ENCODE measurements at places on chromosomes 16 and 17.
A peak's percentile ranks its signal among the peaks of the same experiment; 100 is the strongest.

GRCh38 chr16:49890876-49891275 lies 35.0 kb upstream of the ZNF423 start:
- no peak for DNase-seq

DNA sequence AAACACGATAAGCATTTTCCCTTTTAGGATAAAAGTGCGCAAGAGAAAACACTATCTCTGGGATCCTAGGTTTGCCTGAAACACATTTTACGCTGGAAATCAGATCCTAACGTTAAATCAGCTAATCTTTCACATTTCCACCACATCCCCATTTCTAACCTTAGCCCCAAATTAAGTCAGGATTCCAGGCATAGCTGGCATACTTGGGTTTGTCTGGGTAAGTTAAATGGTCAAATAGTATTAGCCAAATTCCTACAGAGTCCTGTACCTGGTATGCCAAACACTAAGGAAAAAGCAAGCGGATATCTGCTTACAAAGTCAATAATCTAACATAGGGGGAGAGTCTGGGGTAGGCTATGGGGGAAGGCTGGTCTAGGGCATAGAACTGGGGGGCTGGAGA lies 557.4 kb upstream of the ZFHX3 start:
- no peak for DNase-seq

DNA sequence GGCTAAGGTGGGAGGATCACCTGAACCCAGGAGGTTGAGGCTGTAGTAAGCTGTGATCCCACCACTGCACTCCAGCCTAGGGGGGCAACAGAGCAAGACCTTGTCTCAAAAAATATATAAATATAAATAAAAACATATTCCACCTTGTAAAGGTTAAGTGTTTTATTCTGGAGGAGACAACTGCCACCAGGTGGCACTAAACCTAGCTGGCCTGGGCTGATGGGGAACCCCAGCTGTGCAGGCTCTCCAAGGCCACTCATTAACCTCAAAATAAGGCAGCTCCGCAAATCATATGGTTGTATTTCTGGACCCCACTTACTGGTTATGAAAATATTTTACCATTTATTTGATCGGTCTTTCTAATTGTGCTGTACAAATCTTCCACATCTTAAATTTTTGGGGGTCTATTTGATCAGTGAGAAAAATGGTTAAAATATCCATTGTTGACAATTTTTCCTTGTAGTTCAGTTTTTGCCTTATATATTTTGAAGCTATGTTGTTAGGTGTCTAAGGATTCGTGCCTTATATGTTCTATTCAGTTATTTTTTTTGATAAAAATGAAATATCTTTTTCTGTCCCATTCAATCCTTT lies 8.5 kb upstream of the ICAM2 start:
- peak; percentile 60 for DNase-seq

- DNase-seq, result peak; percentile 26
These were observed 1.7 kb upstream of the ZNF423 start for GRCh38 chr16:49857423-49858181.

DNA sequence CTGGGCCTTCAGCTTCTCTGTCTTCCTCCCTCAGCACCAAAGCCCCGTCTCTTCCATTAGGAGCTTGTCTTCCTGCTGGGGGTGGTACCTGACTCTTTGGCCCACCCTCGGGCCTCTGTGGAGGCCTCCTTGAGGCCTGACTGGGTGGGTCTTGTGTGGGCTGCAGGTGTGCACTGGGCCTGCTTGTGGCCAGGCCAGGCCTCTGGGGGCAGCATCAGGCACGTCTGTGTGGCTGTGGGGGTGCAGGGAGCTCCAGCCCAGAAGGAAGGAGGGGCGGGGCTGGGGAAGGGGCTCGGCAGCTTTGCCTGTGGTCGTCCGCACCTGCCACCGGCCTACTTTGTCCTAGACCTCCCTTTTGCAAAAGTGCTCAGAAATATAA lies 7.0 kb downstream of the PIGQ start:
- DNase-seq, result no peak

DNA sequence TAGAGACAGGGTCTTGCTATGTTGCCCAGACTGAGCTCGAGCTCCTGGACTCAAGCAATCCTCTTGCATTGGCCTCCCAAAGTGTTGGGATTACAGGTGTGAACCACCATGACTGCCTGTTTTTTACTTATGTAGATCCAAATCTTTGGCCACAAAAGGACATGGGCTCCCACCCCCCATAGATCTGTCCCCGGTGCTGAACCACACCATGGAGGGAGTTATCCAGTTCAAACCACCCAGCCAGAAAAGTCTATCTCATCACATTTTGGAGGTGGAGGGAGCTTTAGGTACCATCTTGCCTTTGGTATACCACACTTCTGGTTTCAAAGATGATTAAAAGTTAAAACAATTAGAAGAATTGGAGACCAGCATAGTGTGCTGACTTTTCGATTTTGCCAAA lies 26.2 kb downstream of the SHISA9 start:
- no peak for DNase-seq

DNA sequence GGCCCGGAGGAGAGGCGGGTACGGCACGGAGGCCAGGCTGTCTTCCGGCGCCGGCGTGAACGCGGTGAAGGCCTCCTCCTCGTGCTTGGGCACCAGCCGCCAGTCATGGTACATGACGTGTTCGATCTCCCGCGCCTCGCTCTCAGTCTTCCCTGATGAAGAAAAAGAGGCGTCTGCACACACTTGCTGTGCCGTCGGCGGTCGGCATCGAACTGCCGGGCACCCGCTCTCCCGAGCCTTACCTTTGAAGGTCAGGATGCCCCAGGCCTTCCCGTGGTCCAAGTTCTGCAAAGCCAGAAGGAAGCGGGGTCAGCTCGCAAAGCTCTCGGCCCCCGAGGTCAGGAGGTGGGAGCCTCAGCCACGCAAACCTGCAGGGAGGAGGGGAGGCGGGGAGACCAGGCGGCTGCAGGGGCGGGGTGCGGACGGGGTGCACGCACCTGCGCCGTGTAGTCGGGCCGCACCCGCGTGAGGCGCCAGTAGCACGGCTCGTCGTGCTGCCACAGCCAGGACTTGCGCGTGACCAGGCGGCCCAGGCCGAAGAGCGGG lies at the start of gene EME2:
Gene EME2, plus strand, starts transcription at position 449 of the 546 bp plus-strand sequence. CDS start 418 bp downstream, outside the sequence.
- DNase-seq, result peak; percentile 41

DNA sequence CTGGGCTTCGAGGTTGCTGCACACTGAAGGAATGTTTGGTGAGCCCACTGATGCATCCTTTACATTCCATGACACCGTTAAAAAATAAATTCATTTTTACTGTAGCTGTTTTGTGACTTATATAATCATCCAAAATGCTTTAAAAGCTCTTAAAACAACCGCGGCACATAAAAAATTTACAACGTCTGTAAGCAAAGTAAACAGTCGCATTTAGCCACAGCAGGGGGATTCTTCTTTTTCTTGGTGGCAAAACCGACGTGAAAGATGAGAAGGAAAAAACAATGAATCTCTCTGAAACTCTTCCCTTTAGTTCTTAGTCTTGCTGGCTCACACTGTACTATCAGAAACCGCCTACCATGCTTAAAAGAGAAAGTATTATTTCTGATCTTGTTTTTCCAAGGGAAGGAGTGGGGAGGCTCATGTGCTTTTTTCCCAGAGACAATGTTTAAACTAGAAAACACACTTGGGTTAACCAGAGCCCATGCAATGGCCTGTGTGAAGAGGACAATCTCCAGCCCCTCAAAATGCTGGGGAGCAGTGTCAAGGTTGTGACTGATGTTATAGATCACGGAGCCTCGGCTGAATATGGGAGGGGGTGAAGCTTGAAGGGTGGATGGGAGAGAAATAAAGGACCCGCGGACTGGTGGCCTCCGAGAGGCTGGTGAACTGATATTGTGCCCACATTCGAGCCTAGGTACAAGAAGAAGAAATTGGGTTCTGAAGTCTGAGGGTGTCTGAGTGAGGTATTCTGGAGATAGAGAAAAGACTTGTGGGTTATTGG lies 91.1 kb downstream of the IRF8 start:
- no peak for DNase-seq

- DNase-seq, result no peak
These were observed 40.0 kb downstream of the SOCS1 start for GRCh38 chr16:11215935-11216556.

GRCh38 chr16:56812884-56813283 lies 52.1 kb upstream of the SLC12A3 start:
- DNase-seq, result no peak

GRCh38 chr17:65561452-65562205 lies at the start of gene AXIN2:
Gene AXIN2 (minus strand): TSS chr17:65561648. CDS start chr17:65558620, 3,028 bp downstream.
- peak; percentile 80 for DNase-seq

DNA sequence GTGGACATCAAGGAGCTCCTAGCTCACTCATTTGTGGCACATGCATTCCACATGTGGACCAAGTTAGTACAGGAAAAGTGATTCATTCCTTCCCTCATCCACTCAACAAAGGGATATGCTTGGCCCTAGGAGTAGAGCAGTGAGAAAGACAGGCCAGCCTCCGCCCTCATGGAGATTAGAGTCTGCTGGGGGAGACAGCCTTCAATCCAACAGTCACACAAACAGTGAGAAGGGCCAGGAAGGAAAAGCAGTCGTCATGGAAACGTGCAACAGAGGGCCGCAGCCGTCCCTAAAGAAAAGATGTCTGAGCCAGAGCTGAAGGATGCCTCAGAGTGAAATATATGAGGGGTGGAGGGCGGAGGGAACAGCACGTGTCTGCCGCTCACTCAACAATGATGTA lies 109.9 kb downstream of the VPS53 start:
- no peak for DNase-seq

GRCh38 chr16:80656711-80657150 lies 115.9 kb downstream of the DYNLRB2 start:
- peak; percentile 15 for DNase-seq

DNA sequence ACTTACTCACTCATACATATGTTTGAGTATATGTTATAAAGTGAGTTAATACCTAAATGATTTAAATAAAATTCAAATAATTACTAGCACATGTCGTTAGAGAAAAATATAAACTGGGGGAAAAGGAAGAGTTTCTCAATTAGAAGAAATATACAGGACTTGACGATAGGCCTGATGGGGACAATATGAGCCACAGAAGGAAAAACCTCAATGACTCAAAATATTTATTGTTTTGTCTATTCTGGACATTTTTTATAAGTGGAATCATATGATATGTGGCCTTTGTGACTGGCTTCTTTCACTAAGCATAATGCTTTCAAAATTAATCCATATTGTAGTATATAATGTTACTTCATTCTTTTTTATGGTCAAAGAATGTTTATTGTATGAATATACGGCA lies 339.2 kb upstream of the PMFBP1 start:
- DNase-seq, result no peak

DNA sequence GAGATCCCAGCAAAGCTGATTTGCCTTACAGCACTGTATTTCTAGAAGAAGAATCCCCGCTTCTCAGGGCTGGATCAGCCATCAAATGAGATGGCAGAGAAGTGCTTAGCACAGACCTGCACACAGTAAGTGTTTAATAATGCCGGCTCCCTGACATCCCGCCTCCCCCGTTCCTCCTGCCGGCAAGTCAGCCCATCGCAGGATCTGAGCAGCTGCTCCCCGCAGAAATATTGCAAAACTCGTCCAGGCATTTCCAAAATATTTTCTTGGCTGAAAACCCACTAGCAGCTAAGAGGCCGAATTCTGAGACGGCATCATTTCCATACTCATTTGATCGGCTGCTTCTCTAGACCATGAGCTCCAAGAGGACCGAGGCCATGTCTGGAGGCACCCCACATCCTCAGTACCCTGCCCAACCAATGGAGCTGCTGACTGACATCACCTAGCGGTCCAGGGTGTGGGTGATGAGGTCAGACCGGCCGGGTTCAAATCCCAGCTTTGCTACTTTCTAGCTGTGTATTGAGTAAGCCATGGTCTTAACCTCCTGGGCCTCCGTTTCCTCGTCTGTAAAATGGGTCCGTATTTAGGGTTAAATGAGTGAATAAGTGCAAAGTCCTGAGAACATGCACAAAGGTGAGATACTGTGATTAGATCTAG lies 251.5 kb downstream of the KATNIP start:
- DNase-seq, result no peak

- DNase-seq, result no peak
These were observed 1.4 kb downstream of the TLCD1 start for GRCh38 chr17:28724500-28725165.

DNA sequence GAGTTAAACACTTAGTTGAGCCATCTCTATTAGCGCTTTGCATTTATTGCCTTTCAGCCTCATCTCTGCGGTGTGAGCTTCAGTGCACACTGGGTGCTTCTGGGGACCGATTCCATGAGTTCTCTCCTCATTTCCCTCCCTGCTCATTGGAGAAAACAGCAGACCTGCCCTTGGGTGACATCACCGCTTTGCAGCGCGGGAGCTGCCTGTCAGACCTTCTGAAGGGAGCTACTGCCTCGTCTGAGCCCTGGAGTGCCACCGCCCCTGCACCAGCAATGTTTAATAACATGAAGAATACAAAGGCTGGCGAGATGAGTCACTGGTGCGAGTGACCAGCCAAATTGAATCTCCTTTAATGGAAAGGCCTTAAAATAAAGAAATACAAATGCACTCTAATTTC lies 30.2 kb upstream of the CPPED1 start:
- no peak for DNase-seq

- no peak for DNase-seq
These were observed 60.4 kb downstream of the USP43 start for GRCh38 chr17:9705745-9706144.

DNA sequence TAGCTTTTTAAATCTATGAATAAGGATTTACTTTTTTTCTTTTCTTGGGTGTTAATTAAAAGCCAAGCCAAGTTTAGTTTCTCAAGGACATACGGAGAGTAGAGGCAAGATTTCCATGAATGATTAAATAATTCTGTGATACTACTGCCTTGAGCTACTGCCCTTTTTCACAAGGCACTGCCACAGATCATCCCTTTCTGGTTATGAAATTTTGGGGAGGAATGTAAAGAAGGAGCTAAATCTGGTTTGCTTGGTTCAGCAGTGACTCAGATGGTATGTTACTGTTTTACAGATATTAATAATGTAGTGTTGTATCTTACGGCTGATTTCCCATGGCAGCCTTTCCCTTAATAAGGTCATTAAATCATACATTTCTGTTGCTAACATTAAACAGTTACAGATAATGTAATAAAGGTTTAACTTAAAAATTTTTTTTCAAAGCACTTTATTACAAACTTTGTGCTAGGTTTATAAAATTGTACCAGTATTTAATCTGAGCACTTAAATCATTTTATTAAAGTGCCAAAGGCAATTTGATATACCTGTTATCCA lies 2.6 kb downstream of the WSB1 start:
- DNase-seq, result no peak

DNA sequence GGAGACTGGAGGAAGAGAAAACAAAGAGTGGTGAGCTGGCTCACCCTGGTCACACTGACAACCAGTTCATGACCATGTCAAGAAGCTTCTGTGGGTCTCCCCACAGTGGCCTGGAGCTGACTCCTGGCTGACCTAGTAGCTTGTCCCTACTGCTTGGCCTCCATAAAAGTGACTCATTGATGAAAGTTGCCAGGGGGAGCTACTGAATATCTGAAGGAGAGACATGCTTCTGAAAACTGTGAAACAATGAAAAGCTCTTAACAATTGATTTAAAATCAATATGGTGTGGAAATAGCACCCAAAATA lies 22.0 kb downstream of the SMPD3 start:
- DNase-seq, result no peak

GRCh38 chr17:65023791-65024190 lies 32.7 kb downstream of the GNA13 start:
- DNase-seq, result no peak

DNA sequence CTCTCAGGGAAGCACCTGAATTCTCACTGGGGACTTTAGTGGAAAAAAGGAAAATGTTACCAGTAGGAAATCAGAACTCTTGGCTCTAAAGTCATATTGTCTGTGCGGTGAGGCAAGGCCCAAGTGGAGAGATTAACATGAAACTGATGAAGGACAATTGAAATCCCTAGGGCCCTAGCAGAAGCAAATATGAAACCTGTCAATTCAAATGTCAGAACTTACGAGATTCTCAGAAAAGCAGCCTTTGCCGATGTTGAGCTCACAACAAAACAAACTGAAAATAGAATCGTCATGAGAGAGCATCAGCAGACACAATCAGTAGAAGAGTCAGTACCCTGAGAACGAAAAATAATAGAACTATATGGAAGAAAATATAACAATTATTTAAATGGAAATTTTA lies 108.8 kb downstream of the ELAC2 start:
- no peak for DNase-seq
